ENCODE measurements at places on chromosomes 13 and 19.

DNA sequence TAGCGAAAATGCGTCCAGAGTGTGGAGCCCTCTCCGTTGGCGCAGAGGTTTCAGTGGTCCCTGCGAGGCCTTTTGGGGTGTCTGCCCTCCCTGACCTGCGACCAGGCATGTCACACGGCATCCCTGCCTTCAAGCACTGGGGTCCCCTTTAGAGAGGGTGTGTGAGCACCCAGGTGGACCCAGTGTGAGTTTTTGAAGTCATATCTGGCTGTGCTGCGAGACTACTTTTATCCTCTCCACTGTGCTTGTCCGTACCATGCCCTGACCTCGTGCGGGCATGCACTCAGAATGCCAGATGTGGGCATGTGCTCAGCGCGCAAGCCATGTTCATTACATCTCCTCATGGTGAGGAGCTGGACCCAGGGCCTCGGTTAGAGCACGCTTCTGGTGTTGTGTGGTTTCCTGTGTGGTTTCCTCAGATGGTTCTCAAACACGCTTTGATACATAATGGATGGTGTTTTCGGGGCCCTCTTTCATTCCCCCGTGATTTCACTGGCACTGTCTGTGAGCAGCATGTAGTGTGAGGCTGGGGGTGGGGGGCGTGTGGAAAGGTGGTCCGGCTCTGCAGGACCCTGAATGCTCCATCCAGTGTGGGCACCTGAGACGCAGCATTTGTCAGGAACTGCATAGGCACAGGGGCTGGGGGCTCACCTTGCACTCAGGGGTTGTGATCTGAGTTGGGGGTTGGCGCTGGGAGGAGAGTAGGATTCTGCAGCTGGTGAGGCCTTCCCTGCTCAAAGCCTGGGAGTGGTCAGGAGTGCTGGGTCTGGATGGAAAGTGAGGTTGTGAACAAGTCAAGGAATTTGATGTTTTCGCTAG is 2.3 kb downstream of the TFDP1 start:
- DNase-seq: peak; percentile 7

GRCh38 chr13:66492479-66492878 is 737.7 kb downstream of the PCDH9 start:
- no peak for DNase-seq

DNA sequence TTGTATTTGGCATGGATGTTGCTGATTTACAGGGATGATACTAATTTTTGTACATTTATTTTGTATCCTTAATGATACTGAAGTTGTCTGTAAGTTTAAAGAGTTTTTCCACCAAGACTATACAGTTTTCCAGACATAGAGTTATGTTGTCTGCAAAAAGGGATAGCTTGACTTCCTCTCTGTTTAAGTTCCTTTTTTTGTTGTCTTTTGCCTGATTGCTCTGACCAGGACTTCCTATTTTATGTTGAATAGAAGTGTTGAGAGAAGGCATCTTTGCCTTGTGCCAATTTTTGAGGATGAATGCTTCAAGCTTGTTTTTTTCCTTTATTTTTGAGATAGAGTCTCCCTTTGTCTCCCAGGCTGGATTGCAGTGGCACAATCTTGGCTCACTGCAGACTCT is 36.8 kb upstream of the ZNF681 start:
- no peak for DNase-seq

GRCh38 chr13:47252627-47253026 is 355.8 kb upstream of the HTR2A start:
- no peak for DNase-seq

DNA sequence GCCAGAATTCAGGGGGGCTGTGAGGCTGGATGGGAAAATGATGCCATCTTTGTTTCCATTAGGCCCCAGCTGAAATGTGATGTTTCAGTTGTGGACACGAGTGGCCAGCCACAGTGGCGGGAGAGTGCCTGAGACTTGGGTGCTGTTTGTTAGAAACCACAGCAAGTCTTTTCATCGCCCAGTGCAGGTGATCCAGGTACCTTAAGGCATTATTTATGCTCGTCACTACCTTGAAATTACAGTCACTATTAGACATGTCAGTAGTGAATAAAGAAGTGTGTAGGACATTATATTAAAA is 82.5 kb upstream of the TM9SF2 start:
- no peak for DNase-seq

- no peak for DNase-seq
Measured at GRCh38 chr13:86881390-86881789, 789.8 kb upstream of the SLITRK5 start.

DNA sequence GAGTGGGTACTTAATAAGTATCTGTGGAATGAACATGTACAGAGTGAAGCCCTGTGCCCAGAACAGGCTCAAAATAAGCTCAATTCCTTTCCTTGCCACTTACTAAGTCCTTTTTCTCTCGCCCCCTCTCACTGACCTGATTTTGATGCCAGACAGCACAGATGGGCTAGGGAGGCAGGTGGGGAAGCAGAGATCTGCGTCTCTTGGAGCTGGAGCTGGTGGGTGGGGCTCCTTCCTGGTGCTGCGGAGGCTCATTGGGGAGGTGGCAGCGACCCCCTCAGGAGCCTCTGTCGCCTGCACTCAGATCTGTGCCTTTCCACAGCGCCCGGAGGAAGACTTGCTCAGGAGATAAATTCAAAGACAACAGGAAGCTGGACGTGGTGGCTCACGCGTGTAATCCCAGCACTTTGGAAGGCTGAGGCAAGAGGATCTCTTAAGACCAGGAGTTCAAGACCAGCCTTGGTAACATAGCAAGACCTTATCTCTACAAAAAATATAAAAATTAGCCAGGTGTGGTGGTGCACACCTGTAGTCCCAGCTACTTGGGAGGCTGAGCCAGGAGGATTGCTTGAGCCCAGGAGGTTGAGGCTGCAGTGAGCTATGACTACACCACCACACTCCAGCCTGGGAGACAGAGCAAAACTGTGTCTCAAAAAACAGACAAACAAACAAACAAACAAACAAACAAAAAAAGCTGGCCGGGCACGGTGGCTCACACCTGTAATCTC is 14.6 kb downstream of the AKT2 start:
- no peak for DNase-seq

GRCh38 chr13:36981156-36981743 is 17.9 kb downstream of the ALG5 start:
- DNase-seq: peak; percentile 16

- no peak for DNase-seq
Measured at GRCh38 chr13:73934215-73934641, 200.0 kb downstream of the KLF12 start.

DNA sequence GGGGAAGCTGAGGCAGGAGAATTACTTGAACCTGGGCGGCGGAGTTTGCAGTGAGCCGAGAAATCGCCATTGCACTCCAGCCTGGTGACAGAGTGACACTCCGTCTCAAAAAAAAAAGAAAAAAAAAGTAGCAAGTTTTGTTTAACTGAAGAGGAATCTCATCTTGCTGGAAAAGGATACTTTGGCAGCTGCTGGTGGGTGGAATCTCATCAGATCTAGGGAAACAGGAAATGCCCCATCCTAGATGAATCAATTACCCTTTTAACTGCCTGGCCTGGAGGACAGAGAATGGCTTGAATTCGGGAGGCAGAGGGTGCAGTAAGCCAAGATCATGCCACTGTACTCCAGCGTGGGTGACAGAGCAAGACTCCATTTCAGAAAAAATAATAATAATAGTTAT is 8.4 kb downstream of the ZNF320 start:
- DNase-seq: no peak

DNA sequence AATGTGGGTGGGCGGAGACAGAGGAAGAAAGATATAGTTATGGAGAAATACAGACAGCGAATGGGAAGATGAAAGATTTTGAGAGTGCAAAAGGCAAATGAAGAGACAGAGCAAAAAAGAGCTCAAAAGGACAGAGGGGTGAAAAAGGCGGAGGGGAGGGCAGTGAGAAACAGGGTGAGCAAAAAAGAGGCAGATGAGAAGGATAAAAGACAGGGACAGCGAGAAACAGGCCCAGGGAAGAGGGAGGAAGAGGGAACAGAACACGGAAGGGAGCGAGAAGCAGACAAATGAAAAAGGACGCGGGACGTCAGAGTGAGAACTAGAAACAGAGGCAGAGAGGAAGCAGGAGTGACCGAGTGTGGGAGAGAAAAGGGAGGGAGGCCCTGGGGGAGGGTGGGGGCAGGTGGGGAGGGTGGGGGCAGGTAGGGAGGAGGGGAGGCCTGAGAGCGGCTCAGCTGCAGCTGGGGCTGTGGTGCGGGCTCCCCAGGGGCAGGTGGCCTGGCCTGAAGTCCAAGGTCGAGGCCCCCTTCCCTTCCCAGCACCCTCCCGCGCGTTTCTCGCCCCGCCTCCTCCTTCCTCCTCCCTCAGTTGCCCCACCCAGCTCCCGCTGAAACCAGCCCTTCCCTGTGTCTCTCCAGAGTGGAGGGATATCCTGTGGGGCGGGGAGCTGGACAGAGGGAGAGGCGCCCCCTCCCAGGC is 2.9 kb downstream of the KLK1 start:
- DNase-seq: no peak

DNA sequence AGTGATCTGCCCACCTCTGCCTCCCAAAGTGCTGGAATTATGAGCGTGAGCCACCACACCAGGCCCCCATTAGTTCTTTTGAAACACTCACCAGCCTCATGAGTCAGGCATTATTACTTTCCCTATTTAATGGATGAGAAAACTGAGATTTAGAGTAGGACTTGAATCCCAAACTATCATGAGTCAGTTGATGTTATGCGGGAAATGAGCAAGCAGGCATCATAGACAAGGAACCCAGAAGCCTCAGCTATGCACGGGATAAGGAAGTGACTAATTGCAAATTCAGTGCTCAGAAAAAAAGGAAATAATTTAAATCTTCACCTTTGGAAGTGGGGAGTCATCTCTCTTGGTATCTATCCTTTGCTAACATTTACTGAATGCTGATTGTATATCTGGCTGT is 217.5 kb downstream of the ABCC4 start:
- no peak for DNase-seq

DNA sequence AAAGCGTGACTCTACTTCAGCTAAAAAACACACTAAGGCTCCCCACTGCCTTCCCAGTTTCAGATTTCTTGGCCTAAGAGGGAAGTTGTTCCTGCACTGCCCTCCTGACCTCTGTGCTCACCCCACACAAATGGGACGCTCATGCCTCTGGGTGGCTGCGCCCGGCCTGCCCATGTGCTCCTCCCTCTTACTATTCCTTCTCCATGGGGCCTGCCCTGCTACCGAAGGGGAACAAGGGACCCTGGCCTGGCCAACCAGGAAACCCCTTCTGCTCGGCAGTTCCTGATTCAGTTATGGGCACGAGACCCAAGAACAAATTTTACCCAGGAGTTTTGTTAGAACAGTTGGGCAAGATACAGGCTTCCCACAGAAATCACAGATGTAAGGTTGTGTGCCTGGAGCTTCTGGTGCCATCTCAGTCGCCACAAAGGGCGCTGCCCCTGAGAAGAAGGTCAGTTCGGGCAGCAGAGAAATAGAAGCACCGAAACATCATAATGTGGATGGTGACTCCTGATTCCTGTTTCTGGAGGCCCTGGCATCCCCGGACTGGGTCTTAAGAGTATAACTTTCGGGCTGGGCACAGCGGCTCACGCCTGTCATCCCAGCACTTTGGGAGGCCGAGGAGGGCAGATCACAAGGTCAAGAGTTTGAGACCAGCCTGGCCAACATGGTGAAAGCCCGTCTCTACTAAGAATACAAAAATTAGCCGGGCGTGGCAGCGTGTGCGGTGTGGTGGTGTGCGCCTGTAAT is 5.4 kb upstream of the PLPP2 start:
- no peak for DNase-seq
